ENCODE measurements at places on chromosomes 5 and 9.

DNA sequence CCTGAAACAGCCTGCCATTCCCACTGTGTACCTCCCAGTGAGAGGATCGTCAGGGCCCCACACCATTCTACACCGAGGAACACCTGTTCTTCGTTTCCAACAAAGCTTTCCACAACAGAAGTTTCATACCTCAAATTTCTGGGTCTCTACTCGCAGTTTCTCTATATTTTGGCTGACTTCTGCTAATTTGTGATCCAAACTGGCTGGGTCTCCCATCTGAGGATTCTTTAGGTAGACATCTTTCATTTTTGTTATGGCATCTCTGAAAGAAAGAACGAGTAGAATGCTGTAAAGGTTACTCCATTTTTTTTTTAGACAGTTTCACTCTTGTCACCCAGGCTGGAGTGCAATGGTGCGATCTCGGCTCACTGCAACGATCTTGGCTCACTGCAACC, 67.5 kb downstream of the USP20 start:
- no peak for DNase-seq

- peak; percentile 47 for DNase-seq
Measured at GRCh38 chr5:176161431-176161830, 76.8 kb upstream of the SIMC1 start.

GRCh38 chr9:113712053-113712452, 164.1 kb upstream of the ZNF618 start:
- DNase-seq: peak; percentile 27

GRCh38 chr9:133449760-133450159, 10.0 kb upstream of the CACFD1 start:
- no peak for DNase-seq

GRCh38 chr5:73786043-73786831, 160.2 kb downstream of the ARHGEF28 start:
- no peak for DNase-seq

- DNase-seq: no peak
Measured at GRCh38 chr5:151580239-151580638, 10.9 kb downstream of the FAT2 start.

DNA sequence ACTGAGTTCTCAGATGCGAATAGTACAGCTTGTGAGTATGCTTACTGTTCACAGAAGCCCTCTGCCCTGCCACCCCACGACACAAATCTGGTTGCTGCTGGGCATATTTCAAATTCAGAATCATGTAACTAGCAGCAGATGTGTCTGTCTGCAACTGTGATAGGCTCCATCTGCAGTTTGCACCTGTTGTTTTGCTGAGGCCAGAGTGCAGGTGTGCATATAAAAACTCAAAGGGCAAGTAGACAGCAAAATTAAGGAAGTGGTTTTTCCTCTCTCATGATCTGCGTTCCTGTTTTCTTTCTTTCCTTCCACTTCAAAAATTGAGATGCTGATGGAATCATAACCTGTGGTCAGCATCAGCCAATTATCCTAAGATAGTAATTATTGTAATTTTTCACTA, 1000.5 kb downstream of the PTPRD start:
- no peak for DNase-seq

GRCh38 chr9:107684224-107684623, 194.7 kb upstream of the KLF4 start:
- peak; percentile 23 for DNase-seq

DNA sequence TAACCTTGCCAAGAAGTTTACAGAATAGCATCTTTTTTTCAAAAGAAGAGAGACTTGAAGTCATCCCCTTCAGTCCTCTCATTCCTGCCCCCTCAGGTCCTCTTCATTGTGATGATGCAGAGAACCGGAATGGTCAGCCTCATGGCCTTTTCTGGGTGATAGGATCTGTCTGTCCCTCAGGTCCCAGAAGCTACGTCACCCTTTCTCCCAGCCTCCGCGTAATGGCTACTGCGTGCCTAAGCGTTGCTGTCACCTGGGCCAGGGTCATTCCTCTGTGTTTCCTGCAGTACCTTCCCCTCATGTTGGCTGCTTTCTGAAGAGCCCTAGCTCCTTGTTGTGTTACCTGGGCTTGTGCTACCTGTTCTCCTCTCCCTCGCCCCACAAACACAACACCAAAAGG, 4.7 kb downstream of the PIK3R1 start:
- DNase-seq: no peak

- no peak for DNase-seq
Measured at GRCh38 chr5:14166437-14166836, 23.3 kb downstream of the TRIO start.

GRCh38 chr9:87657190-87657589, 68.7 kb upstream of the CTSL start:
- DNase-seq: no peak

DNA sequence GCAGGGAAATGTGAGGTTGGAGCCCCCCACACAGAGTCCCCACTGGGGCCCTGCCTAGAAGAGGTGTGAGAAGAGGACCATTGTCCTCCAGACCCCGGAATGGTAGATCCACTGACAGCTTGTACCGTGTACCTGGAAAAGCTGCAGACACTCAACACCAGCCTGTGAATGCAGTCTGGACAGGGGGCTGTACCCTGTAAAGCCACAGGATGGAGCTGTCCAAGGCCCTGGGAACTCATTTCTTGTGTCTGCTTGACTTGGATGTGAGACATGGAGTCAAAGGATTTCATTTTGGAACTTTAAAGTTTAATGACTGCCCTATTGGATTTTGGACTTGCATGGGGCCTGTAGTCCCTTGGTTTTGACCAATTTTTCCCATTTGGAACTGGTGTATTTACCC, 535.0 kb upstream of the MEF2C start:
- DNase-seq: no peak

GRCh38 chr9:126472948-126473298, 140.8 kb upstream of the LMX1B start:
- no peak for DNase-seq
